ENCODE measurements at places on chromosomes 5 and 9.

- no peak for DNase-seq
Observed at GRCh38 chr5:166358127-166358830, 1933.2 kb upstream of the WWC1 start.

DNA sequence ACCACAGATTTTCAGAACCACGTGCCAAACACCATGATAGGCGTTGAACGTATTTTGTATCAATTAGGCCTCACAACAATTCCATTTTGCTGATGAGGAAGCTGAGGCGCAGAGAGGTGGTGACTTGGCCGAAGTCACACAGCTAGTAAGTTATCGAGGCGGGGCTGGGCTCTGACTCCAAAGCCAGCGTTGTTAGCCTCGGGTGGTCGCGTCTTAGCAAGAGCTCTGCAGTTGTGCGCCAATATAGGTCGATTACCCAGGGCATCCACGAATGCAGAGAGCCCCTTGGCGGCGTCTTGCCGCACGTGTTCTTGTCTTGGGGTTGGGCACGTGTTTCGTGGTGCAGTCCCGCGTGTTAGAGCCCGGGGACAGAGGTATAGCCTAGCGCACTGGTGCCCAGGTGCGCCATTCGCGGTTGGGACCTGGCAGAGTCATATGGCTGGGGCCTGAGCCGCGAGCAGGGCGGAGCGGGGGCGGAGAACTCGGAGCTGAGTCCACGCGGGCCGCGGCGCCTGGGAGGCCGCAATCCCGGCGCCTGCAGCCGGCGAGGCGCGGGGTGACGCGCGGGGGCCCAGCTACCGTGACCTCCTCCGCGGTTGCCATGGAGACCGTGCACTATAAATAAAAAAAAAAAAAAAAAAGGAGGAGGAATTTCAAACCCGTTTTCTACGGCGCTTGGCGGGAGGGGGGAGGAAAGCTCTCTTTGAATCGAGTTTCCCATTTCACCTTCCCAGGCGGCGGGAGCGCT lies 62.3 kb downstream of the CXXC5 start:
- no peak for DNase-seq

- no peak for DNase-seq
Observed at GRCh38 chr5:145521066-145521465, 314.1 kb downstream of the PRELID2 start.

GRCh38 chr5:168001318-168001717 lies 290.1 kb upstream of the WWC1 start:
- DNase-seq, result no peak

DNA sequence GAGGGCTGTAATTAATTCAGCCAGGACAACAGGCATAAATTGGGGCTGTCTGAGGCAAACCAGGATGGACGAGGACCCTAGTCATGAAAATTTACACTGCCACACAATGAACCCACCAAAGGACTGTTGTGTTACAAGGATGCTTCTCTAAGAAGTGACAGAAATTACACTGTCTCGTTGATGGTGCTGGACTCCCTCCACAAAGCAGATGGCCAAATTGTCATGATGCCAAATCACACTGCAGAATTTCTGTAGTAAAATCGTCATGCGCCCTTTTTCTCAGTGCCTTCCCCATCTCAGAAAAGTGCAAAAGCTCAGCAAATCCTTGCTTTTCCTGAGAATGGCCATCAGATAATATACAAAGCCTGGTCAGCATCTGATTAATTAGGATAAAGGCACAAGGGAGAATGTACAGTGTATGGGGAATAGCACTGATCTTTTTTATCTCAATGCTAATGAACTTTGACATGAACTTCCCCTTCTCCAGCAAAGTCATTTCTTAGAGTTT lies 545.8 kb downstream of the CSNK1G3 start:
- DNase-seq, result no peak

GRCh38 chr9:117122953-117123352 lies 291.9 kb downstream of the ASTN2 start:
- no peak for DNase-seq

DNA sequence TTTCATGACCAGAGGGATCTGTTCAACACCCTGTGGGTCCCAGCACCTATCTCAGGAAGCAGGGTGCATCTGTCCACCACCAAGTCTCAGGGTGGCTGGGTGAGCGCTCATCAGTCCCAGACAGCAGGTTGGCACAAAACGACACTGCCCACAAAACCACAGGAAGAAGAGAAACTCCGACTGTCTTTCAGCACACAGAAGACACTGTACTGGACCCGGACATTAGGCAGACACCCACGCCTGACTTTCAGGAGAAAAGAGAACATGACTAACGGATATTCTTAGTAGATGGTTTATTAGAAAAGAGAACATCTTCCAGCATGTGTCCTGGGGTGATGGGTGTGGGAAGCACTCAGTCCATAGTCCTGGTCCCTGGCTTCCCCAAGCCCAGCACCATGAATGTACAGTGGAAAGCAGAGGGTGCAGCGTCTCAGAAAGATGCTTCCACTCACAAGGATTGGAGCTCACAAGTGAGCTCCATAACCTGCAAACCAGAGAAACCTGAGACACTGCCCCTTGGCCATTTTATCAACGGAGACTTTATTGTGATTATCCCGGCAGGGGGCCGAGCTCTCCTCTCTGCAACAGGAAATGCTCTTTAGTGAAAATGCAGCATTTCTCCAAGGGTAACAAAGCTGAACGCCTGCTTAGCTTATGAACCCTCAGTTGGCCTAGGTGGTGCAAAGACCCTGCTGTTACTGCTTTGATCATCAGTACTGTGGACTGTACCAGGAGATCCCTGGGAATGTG lies 35.8 kb upstream of the LCP2 start:
- no peak for DNase-seq

DNA sequence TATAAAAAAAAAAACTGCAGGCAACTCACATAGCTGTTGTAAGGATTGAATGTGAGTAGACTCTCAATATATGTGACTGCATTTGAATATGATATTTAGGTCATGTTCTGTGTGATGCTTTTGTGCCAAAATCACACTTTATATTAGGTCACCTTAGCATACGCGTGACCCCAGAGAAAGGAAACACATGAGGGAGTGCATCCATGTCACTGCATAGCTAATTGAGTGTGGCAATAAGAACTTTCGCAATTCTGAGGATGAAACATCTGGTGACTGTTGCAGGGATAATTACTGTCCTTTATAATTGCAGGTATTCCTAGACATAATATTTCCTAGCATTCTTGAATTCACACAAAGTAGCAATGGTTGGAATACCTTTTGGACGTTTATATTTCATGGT lies 459.5 kb upstream of the KLF4 start:
- DNase-seq, result no peak

DNA sequence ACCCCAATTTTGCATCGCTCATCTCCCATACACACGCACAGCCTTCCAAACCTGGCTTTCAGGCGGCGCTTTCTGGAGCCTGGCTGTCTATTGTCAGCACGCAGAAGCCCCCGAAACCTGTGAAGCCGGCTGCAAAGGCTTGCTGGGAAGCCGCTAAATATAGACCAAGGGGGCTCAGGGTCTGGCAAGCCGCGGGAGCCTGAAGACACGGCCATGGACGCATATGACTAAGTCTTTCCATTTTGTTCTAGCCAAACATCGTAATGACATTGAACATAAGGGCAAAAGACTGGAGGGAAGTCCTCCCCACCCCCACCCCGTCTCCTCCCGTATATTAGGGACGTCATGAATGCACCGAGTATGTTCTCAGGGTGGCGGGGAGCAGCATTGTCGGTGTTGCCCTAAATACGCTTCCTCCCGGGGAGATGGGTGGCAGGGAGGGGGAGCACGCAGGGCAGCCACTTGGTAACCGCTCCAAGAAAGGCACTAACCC lies 1.1 kb downstream of the CTNND2 start:
- DNase-seq, result no peak

GRCh38 chr9:212297-212696 lies 2.4 kb upstream of the DOCK8 start:
- DNase-seq, result no peak

DNA sequence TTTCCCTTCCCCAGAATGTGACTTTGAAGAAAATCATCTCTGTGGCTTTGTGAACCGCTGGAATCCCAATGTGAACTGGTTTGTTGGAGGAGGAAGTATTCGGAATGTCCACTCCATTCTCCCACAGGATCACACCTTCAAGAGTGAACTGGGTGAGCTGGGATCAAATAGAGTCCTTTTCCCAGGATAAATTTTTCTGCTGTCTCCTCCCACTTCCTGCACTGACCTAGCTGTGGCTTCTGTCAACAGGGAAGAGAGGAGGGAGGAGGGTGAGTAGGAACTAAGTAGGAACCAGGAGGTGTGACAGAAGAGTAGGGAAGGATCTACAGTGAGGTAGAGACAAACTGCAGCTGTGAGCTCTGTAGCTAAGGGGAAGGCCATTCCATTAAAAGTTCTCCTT lies 69.3 kb downstream of the MAMDC2 start:
- DNase-seq, result no peak

DNA sequence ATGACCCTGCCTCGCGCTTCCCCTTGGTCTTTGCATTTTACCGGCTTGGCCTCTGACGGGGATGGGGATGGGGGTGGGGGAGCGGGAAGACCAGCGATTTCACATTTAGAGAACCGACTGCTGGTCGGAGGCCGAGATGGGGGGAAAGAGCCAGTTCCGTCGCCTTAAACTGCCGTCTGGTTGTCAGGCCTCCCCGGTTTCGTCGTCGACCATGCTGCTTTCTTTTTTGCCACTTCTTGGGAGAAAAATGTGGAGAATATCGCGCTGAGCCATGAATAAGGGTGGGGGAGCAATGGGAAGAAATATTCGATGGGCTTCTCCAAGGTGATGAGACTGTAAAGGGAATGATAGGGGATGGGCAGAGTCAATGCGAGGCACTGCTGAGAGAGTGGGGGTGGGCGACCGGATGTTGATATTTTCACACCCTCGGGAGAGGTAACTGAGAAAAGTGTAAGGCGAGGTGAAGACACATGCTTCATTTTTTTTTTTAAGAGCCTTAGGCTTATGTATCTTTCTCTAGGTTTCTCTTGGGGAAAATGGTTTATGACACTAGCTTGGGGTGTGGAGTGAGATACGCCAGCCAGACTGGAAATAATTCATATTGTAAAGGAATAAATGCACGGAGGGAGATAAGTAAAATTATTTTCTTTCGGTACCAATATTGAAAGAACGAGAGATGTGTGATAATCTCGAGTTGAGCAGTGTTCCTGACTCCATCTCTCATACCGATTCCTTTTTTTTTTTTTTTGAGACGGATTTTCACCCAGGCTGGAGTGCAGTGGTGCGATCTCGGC lies 1.1 kb downstream of the KIF2A start:
- DNase-seq, result no peak

DNA sequence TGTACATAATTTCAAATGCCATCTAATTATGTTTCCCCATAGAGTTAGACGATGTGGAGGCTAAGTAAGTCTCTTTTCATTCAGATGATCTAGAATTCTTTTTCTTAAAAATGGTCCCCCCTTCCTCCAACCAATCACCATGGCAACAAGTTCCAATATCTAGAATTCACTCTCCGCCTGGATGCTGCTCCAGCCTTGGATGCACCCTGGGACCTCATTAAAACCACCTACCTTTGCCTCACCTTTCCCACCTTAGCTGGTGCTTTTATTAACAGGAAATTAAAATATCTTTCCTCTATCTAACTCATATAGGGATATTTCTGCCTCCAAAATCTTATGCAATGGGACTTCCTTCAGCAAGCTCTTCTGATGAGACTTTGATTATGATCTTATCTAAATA lies 49.0 kb downstream of the DIRAS2 start:
- no peak for DNase-seq

- DNase-seq, result no peak
Observed at GRCh38 chr9:88938189-88938588, 53.1 kb upstream of the S1PR3 start.

GRCh38 chr9:117718085-117718484 lies 13.9 kb downstream of the TLR4 start:
- DNase-seq, result no peak

GRCh38 chr5:170302653-170303501 lies 5.3 kb upstream of the LCP2 start:
- DNase-seq, result no peak

- no peak for DNase-seq
Observed at GRCh38 chr5:137822158-137822764, 45.4 kb upstream of the MYOT start.

DNA sequence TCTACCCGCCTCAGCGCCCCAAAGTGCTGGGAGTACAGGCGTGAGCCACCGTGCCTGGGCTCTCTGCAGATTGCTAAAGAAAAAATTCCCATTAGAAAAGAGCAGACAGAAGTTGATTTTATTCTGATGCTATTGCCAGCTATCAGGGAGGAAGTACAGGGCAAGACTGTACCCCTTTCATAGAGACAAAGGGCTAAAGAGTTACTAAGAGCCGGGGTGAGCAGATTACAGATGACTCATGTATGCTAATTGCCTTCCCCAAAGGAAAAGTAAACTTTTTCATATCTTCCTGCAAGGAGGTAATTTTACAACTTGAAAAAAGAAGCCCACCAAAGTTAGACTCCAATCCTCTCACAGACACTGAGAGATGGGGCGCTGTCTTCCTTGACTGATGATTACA lies 42.3 kb upstream of the MCTP1 start:
- no peak for DNase-seq

DNA sequence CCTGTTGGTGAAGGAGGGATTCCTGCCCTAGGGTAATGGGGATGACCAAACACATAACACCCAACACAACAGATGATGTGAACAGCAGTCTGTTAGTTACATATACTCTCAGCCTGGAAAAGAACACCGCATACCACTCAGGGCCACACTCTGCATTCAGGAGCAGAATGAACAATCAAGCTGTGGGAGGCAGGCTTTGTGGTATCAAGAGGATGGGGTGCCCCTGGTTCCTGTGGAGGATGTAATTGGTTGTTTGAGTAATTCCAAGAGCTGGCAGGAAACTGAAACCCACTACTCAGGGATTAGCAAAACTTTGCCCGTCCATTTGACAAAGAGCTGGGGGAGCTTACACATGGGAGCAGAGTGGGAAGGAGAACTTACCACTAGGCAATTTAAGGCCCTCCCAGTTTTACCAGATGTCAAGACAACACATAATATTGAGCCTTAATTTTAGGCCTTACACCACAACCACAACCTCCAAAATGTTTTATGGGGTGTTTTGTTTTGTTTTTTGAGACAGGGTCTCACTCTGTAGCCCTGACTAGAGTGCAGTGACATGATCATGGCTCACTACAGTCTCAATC lies 15.6 kb upstream of the PRKAA1 start:
- DNase-seq, result no peak

- no peak for DNase-seq
Observed at GRCh38 chr9:130461218-130461630, 16.5 kb downstream of the ASS1 start.

GRCh38 chr5:175347931-175348330 lies 96.1 kb downstream of the DRD1 start:
- no peak for DNase-seq
